Smooth muscle cell of the brain vasculature (primary cell): ENCODE measurements at places on chromosomes 12 and 14.

GRCh38 chr12:14403711-14404196 lies 38.3 kb downstream of the ATF7IP start:
- DNase-seq: peak; percentile 83

DNA sequence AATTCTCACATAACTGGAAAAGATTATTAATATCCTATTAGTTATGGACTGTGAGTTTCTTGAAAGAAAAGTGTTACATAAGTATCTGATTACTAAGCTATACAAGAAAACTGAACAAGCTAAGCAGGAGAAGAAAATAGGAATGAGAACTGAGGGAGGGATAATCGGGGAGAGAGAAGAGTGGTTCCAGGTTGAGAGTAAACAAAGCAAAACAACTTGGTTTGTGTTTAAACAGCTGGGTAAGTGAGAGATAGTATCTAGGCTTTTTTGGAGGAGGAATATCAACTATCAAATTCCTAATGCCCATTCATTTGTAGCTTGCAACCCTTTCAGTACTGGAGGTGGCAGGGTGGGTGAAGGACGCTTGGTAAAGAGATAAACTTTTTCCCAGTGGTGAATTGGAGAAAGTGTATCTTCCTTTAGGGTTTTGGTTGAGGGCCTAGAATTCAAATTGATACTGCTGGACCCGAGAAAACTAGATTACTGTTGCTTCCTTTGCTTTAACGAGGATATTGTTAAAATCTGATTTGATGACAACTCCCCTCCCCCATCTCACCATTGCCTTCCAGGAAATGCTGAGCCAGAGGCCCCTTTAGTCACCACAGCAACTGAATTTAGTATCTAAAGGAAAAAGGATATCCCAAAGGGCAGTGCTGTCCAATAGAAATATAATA lies 2.0 kb upstream of the SLC2A3 start:
- DNase-seq: no peak

DNA sequence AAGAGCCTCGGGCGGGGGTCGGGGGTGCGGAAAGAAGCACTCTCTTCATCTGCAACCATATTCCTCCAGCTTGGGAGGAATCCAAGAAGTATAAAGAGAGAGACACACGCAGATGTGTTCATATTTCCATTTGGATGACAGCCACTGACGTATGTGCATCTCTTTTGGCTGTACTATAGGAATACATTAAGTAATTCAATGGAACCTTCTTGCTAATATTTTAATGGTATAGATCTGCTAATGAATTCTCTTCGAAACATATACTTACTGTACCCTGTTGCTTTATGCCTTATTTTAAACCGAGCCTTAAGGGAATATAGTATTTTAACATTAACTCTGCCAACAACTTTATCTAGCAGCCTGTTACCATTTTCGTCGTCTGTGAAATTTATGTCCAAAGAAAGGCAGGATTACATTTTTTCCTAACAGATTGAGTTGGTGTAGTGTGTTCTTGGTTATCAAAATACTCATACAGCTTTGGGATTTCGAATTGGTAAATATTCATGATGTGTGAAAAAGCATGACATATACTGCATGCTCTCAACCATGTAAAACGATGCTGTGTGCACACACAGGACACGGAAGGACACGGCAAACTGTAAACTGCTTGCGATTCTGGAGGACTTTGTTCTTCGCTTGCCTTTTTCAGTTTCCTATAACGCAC lies 84.5 kb downstream of the CCDC88C start:
- DNase-seq: no peak

GRCh38 chr14:85620947-85621346 lies 91.0 kb downstream of the FLRT2 start:
- no peak for DNase-seq

DNA sequence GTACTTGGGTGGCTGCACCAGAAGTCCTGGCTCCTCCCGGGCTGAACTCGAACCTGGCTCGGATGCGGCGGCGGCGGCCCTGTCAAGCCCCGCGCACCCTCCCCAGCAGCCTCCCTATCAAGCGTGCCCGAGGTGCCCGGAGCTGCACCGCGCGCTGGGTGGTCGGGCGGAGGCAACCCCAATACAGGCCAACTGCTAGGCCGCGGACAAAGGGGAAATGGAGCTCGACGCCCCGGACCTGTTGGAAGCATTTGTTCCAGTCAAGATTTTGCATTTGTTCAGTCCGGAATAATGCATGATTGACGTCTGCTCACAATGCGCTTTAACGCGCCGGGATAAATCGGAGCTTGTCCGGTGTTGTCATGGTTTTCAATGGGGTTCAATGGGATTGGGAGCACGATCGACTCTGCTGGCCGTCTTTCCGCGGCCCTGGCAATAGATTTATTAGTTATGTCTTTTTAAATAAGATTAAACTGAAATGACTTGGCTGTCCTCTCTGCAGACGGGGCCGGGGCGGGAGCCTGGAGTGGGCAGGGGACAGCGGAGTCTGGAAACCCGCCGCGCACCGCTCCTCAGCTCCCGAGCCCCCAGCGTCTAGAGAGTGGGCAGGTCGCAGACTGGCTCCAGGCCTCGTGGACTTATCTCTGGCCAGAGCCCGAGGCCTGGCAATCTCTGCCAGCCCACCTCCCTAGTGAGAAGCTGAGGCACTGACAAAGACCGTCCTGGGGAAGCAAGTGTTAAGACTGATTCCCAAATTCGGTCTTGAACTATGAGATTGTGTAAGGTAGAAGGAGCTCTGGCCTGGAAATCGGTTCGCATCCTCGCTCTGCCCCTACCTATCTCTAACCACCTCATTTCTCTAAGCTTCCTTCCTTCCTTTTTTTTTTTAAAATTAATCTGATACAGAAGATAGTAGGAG lies 1.7 kb upstream of the NKX2-8 start:
- DNase-seq: no peak

GRCh38 chr12:38269897-38270296 lies 46.7 kb upstream of the ALG10B start:
- DNase-seq: no peak

GRCh38 chr12:112810235-112810917 lies 18.8 kb downstream of the RPH3A start:
- no peak for DNase-seq

- DNase-seq: no peak
These were observed 5.9 kb downstream of the CCDC198 start for GRCh38 chr14:57487771-57488170.

DNA sequence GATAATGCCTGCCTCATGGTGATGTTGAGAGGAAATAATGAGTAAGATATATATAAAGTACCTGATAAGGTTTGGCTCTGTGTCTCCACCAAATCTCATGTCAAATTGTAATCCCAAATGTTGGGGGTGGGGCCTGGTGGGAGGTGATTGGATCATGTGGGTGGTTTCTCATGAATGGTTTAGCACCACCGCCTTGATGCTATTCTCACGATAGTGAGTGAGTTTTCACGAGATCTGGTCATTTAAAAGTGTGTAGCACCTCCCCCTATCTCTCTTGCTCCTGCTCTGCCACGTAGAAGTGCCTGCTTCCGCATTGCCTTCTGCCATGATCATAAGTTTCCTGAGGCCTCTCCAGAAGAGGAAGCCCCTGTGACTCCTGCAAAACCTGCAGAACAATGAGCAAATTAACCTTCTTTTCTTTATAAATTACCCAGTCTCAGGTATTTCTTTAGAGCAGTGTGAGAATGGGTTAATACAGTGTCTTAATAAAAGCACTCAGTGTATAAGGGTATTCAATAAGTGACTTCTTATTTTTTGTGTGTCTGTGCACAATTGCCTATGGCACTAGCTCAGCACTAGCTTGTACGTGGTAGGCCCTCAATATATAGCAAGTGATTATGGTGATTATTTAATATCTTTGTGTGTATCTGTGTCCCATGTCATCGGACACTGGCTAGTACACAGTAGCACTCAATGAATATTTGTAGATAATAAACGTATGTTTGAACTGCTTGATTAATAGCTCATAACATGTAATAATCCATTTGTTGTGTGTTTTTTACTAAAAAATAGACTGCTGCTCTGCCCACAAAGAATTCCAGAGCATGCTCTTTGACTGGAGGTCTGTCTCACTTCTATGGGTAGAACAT lies 138.1 kb upstream of the LMNTD1 start:
- DNase-seq: no peak

GRCh38 chr14:51816031-51816430 lies 44.4 kb upstream of the GNG2 start:
- no peak for DNase-seq

DNA sequence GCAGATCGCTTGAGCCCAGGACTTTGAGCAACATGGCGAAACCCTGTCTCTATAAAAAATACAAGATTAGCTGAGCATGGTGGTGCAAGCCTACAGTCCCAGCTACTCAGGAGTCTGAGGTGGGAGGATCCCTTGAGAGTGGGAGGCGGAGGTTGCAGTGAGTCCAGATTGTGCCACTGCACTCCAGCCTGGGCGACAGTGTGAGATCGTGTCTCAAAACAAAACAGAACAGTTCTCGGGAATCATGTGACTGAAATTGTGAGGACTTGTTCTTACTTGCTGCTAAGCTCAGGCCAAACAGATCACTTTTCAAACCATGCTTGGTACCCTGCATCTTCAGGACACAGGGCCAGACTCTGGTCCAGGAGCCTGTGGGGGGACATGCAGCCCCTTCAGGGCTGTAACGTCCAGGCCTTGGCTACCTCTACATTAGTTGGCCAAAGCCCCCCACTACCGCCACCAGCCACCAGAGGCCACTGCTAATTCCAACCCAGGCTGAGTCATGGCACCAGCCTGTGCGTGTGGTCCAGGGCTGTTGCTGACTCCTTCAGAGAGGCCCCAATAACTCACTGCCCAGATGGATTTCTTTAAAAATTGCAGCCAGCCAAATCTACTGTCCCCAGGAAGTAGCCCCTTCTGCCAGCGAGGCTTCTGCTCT lies 33.4 kb upstream of the SYNDIG1L start:
- DNase-seq: peak; percentile 17

- no peak for DNase-seq
These were observed 8.8 kb upstream of the CHGA start for GRCh38 chr14:92914087-92914656.

DNA sequence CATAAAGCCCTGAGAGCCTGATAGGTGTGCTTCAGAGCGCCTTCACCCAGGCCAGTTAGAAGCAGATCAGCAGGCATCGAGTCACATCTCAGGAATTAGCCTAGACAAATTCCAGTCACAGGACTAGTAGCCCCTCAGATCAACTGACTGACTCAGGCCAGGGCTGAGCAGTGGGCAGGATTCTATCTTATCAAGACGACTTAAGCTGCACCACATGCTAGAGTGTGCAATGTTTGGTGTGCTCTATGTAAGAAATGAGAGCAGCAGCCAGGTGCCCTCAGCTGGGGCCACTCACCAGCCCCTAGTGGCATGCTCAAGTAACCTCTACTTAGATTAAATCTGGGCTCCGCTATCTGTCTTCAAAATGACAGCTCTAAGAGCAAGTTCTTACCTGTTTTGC lies 19.7 kb upstream of the NGB start:
- no peak for DNase-seq

- DNase-seq: no peak
These were observed 34.0 kb downstream of the FIGNL2 start for GRCh38 chr12:51814311-51815088.

GRCh38 chr12:47570151-47570550 lies 135.7 kb downstream of the RPAP3 start:
- DNase-seq: no peak

DNA sequence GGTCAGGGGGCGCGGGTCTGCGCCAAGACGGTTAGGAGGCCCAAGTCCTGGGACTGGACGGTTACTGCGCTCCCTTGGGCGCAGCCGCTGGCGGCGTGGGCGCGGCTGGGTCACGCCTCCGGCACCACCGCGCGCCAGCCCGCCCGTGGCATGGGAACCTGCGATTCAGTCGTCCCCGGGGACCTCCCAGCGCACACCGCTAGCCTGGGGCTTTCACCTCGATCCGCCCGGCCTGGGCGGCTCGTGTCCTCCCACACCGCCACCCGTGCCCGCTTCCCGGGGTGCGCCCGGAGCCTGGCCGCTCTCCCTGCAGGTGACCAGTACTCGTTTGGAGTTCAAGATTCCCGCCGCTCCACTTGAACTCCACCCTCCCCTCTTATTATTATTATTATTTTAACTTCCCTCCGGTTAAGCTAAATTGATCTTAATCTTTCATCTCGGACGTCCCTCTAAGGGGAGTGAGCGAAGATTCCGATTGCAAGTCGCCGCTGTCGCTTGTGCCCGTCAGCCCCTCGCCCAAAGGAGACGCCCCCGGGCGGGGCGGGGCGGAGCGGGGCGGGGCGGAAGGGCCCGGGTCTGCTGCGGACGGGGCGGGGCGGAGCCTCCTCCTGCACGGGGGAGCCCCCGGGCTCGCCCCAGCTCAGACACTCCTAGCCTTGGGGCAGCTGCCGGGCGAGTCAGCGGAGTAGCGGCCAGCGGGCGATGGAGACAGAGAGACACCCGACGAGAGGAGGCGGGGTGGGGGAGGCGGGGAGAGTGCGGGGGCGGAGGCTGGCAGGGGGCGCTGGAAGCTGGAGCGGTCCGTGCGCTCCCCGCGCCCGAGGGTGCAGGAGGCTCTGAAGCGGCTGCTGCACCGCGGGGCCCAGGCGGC lies at the start of gene KCNMB4:
Gene KCNMB4, plus strand, starts transcription at position 643 of the 871 bp plus-strand sequence. CDS start 445 bp downstream, outside the sequence.
- DNase-seq: no peak

GRCh38 chr12:127680516-127680915 lies 586.5 kb upstream of the TMEM132C start:
- no peak for DNase-seq

DNA sequence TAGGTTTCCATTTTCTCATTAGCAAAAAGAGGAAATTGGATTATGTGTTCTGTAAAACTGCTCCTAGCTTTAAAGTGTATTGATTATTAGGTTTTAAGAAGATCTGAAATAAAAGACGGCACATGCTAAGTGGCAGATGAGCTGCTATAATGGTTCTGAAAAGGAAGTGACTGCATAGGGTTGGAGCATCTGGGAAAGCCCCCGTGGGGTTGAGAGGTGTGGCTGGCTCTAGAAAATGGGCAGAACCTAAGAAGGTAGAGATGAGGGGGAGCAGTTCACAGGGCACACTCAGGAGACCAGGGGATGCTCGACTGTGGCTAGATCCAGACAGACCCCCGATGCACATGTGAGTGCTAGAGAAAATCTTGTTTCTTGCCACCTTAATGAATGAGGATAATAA lies 1.9 kb downstream of the IFNG-AS1 start:
- DNase-seq: no peak

DNA sequence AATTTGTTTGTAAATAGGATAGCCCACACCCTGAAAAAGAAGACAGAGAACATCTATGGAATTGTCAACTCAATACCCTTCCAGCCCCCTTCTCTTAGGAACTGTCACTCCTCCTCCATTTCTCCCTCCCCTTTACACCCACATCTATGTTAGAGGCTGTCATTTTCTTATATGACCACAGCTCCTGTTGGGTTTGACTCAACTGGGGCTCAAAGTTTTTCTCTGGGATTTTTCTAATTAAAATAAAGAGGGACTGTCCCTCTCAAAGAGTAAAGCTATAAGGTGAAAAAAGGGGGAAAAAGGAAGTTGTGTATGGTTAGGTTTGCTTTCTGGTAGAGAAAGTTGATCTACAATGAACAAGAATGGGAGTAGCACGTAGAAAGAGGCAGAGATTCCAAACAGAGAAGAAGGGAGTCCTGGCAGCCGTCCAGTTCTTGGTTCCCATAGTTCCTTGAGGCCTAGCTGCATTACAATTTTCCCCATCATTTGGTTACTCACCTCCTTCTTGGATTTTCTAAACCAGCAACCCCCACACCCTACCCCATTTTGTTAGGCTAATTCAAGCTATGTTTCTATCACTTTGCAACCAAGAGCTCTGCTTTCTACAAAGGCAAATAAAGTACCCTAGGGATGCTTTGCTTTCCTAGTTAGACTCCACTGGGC lies 44.3 kb upstream of the STK38L start:
- DNase-seq: no peak

- no peak for DNase-seq
These were observed 78.0 kb upstream of the OTX2 start for GRCh38 chr14:56888274-56888673.

- DNase-seq: no peak
These were observed 120.5 kb upstream of the DDHD1 start for GRCh38 chr14:53273671-53274072.
